ENCODE measurements at places on chromosomes 4 and X. TPM values are rescaled to one million over a fixed set of nuclear protein-coding genes. Genes with fewer than 3 reads are reported as not detected.

GRCh38 chr4:134465417-134465816 lies 263.8 kb upstream of the PABPC4L start:
- no peak for DNase-seq
- no peak overlapping the region for H3K4me3 ChIP-seq
- H3K4me1 ChIP-seq, result no peaks in the 10 kb centered on the region
- no peaks in the 10 kb centered on the region for H3K36me3 ChIP-seq
- no peaks in the 10 kb centered on the region for H3K27me3 ChIP-seq

DNA sequence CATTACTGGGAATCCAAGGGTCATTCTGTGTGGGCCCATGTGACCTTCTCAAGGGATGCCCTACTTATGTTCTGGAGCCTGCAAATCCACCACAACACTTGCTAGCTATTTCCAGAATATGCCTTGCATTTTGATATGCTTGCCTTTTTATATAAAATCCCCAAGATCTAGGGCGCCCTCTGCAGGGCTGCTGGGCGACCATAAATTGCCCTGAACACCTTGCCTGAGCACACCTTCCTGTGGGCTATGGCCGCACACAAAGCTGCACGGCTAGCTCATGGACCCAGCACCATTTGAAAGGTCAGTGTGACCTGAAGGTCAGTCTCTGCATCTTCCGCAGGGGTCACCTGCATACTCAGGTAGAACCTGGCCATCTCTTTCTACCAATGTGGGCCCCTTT lies 311.7 kb downstream of the NLGN4X start:
- H3K4me1 ChIP-seq, result no peaks in the 10 kb centered on the region
- H3K27ac ChIP-seq, result no peak overlapping the region
- no peaks in the 10 kb centered on the region for H3K27me3 ChIP-seq

DNA sequence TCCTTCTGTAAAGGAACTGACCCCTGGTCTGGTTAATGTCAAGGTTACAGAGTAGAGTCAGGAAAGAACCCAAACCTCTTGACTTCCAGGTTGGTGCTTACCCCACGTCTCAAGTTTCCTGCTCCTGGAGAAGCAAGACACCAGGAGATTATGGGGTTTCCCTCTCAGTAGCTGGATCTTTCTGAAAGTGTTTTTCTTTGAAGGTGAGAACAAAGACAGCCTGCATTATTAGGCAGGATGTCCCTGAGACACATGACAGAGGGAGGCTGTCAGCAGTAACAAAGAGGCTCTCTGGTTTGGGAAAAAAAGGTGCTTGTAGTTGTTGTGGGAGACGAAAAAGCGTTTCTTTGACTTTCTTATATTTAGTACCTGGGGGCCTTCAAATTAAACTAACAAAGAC lies 44.7 kb upstream of the IGFBP7 start:
- H3K36me3 ChIP-seq, result no peaks in the 10 kb centered on the region
- H3K4me3 ChIP-seq, result no peak overlapping the region
- DNase-seq, result no peak
- H3K27ac ChIP-seq, result no peak overlapping the region
- H3K27me3 ChIP-seq, result no peaks in the 10 kb centered on the region
- no peaks in the 10 kb centered on the region for H3K4me1 ChIP-seq

DNA sequence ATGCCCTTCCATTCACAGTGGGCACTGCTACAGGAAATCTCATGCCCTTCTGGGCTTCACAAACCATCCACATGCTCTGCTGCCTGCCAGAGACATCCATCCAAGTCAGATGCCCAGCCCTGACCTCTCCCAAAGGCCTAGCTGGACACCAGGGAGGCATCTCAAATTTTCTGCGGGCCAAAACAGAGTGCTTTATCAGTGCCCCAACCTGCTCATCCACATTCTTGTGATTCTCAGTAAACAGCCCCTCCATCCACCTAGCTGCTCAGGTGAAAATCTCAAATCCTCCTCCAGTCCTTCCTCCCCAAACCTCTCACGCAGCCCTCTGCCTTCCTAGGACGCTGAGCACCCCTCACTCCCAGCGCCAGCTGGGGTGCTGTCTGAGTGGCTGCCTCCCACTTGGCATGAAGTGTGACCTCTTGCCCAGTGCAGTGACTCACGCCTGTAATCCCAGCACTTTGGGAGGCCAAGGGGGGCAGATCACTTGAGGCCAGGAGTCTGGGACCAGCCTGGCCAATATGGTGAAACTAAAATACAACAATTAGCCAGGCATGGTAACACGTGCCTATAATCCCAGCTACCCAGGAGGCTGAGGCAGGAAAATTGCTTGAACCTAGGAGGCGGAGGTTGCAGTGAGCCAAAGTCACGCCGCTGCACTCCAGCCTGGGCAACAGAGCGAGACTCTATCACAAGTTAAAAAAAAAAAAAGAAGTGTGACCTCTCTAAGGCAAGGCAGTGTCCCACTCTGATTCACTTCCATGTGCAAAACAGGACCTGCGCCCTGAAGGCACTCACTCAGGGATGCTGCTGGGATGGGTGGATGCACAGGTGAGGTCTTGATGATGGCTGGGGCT lies 1.7 kb upstream of the AFAP1 start:
- no peak overlapping the region for H3K27ac ChIP-seq
- no peaks in the 10 kb centered on the region for H3K36me3 ChIP-seq
- H3K4me1 ChIP-seq, result peaks cover 18% of the 10 kb centered on the region
- H3K4me3 ChIP-seq, result no peak overlapping the region
- no peak for DNase-seq

GRCh38 chr4:13548984-13549546 lies 4.8 kb upstream of the NKX3-2 start:
- no peak overlapping the region for H3K27ac ChIP-seq
- H3K4me1 ChIP-seq, result peaks cover 32% of the 10 kb centered on the region
- no peaks in the 10 kb centered on the region for H3K36me3 ChIP-seq
- H3K4me3 ChIP-seq, result peak overlapping the region; percentile 38
- peak; percentile 86 for DNase-seq
- peaks cover 4% of the 10 kb centered on the region for H3K27me3 ChIP-seq

DNA sequence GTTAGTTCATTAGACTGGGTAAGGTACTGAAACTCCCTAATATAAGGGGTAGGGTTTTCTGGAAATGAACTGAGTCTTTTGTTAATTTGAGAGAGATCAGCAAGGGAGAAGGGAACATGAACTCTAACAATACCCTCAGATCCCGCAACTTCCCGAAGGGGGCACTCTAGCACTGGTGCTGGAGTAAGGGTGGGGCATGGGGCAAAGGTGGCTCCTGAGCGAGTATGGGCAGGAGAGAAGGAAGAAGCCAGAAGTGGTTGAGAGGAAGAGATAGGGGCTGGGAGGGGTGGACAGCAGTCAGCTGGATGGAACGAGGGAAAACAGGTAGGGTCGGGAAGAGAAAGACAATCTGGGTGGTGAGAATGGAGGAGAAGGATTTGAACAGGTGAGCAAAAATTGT lies 183.2 kb upstream of the MAGEE2 start:
- no peak overlapping the region for H3K4me3 ChIP-seq
- H3K27ac ChIP-seq, result no peak overlapping the region
- no peaks in the 10 kb centered on the region for H3K4me1 ChIP-seq
- no peaks in the 10 kb centered on the region for H3K36me3 ChIP-seq

GRCh38 chrX:86148024-86148511 lies at the start of gene DACH2:
Gene DACH2, plus strand, starts transcription at chrX:86148451.
- peak; percentile 68 for DNase-seq
- peak within 1 kb of the TSS; percentile 43 for H3K4me3 ChIP-seq
- no peaks in the 10 kb centered on the region for H3K36me3 ChIP-seq
- H3K4me1 ChIP-seq, result no peaks in the 10 kb centered on the region
- H3K27me3 ChIP-seq, result no peaks in the 10 kb centered on the region

GRCh38 chr4:78653655-78654054 lies 102.1 kb downstream of the ANXA3 start:
- no peak overlapping the region for H3K27ac ChIP-seq
- H3K36me3 ChIP-seq, result no peaks in the 10 kb centered on the region
- no peaks in the 10 kb centered on the region for H3K27me3 ChIP-seq
- H3K4me1 ChIP-seq, result no peaks in the 10 kb centered on the region
- no peak for DNase-seq
- no peak overlapping the region for H3K4me3 ChIP-seq

DNA sequence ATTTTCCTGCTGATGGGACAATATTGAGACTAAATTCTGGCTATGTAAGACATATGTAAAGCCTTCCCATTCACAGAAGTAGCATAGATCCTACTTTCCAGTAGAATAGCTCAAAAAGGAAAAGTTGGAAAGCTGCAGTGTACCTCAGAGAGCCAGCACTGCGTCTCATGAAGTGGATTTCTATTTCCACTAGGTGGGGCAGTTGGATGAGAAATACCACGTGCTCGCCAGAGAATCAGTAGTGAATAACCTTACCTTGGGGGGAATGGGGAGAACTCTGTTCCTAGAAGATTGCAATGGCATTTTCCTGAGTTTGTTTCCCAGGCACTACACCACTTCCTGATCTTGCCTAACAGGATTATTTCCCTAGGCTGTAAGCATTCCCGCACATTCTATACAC lies 907.1 kb downstream of the FSTL5 start:
- no peak for DNase-seq
- H3K36me3 ChIP-seq, result no peaks in the 10 kb centered on the region
- H3K4me1 ChIP-seq, result no peaks in the 10 kb centered on the region
- no peak overlapping the region for H3K27ac ChIP-seq
- no peaks in the 10 kb centered on the region for H3K27me3 ChIP-seq
- H3K4me3 ChIP-seq, result no peak overlapping the region

GRCh38 chr4:126856906-126857305 lies 775.9 kb upstream of the INTU start:
- DNase-seq, result no peak
- H3K4me1 ChIP-seq, result no peaks in the 10 kb centered on the region
- no peak overlapping the region for H3K4me3 ChIP-seq
- no peaks in the 10 kb centered on the region for H3K36me3 ChIP-seq
- no peak overlapping the region for H3K27ac ChIP-seq
- H3K27me3 ChIP-seq, result no peaks in the 10 kb centered on the region

DNA sequence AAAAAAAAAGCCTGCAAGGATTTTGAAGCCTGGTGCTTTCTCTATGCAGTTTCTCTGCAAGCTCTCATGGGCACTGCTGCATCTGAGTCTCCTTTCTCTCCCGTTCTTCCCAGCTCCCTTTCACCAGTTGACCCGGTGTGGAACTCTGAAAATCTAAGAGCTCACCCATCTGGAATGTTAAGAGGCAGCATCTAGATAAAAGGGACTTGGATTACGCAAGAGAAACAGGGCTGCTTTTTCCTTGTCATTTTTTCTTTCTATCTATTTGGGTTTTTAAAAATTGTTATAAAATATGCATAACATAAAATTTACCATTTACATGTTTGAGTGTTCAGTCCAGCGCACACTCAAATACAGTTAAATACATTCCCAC lies 95.2 kb upstream of the RPS6KA3 start:
- no peaks in the 10 kb centered on the region for H3K27me3 ChIP-seq
- H3K27ac ChIP-seq, result no peak overlapping the region
- no peaks in the 10 kb centered on the region for H3K4me1 ChIP-seq
- no peak for DNase-seq

GRCh38 chr4:154208424-154208823 lies 283.2 kb downstream of the DCHS2 start:
- no peak for DNase-seq
- H3K27me3 ChIP-seq, result no peaks in the 10 kb centered on the region
- no peak overlapping the region for H3K4me3 ChIP-seq
- no peaks in the 10 kb centered on the region for H3K36me3 ChIP-seq

DNA sequence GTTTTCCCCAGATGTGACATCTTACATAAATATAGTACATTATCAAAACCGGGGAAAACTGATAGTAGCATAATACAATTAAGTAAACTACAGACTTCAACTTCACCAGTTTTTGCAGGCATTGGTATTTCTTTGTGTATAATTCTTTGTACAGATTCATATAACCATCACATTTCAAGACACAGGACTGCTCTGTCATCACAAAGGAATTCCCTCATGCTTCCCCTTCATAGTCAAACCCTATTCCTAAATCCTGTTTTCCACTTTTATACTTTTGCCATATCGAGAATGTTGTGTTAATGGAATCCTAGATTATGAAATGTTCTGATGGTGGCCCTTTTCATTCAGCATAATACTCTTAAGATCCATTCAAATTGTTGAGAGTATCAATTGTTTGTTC lies 36.0 kb downstream of the STIM2 start:
- H3K4me3 ChIP-seq, result no peak overlapping the region
- no peak overlapping the region for H3K27ac ChIP-seq
- H3K36me3 ChIP-seq, result no peaks in the 10 kb centered on the region

DNA sequence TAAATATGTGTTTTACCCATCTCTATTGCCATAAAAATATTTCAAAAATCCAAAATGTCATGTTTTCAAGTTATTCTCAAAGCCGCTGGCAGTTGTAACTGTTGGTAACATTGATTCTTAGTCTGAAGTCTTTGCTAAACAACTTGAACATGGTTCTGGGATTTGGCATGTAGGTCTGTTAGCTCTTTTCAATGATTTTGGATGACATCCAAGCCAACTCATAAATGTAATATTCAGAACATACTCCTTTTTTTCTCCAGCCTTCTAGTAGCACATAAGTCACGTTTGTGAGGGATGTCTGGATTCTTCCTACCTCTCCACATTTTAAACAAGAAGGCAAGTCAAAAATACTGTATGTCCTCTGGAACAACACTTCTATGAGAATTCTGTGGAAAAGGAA lies 305.3 kb downstream of the PRR32 start:
- no peak overlapping the region for H3K4me3 ChIP-seq
- no peaks in the 10 kb centered on the region for H3K36me3 ChIP-seq
- DNase-seq, result no peak
- H3K27ac ChIP-seq, result no peak overlapping the region
- no peaks in the 10 kb centered on the region for H3K27me3 ChIP-seq

PPID gene
- total RNA-seq, result 21.9 TPM

HTRA3 gene
- total RNA-seq, result 3.3 TPM

CTAG2 gene
- total RNA-seq, result not detected

SMR3B gene
- not detected for total RNA-seq

CPZ gene
- not detected for total RNA-seq

P2RY4 gene
- 19.4 TPM for total RNA-seq

CHRDL1 gene
- 5.8 TPM for total RNA-seq

C1QTNF7 gene
- 2.9 TPM for total RNA-seq

FAM156B gene
- total RNA-seq, result 74.5 TPM

DDX53 gene
- total RNA-seq, result not detected

SATL1 gene
- not detected for total RNA-seq

Data from Peyer's patch (tissue), 4 donors.